ENCODE measurements at places on chromosomes 4 and X. TPM values are rescaled to one million over a fixed set of nuclear protein-coding genes. Genes with fewer than 3 reads are reported as not detected.

- DNase-seq, result no peak
These were observed 111.1 kb downstream of the HMX1 start for GRCh38 chr4:8760561-8760960.

DNA sequence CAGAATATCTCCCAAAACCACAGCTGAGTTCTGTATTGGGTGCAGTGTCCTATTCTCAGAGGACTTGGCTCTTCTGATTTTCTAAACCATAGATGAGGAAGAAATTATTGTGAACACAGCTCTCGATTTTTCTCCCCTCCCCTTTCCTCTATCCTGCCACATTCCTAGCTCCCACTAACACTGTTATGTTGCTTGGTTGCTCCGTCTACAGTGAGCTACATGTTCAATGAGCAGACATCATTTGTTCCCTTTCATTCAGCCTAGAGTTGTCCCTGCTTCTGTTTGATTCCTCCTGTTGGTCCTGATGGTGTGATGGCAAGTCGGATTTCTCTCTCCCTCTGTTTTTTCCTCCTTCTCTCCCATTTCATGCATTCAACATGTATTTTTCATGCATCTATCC is 65.9 kb downstream of the DIPK2B start:
- DNase-seq, result no peak

DNA sequence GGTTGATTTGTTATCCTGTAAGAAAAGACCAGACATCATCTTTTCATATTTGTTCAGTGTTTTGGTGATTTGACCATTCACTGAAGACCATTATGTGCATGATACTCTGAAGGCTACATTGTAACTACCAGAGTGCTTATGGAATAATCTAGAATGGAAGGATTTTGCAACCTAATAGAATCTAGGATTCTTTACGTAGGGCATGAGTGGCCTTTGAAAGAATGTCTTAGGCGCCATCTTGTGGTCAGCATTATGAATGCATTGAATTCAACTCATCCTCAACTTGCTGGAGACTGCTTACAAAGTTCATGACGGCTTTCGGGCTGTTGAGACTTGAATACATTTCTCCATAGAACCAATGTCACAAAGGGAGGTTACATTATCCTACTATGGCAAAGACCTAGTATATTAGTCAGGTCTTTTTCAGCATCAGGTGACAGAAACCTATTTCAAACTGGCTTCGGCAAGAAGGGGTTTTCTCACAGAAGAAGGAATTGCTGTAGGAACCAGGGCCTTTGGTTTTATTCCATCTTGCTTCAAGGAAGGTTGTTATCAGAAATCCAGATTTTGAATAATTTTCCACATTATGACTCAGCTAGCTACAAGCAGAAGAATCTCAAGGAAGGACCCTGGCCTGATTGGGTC is 104.1 kb downstream of the GPAT3 start:
- peak; percentile 44 for DNase-seq

DNA sequence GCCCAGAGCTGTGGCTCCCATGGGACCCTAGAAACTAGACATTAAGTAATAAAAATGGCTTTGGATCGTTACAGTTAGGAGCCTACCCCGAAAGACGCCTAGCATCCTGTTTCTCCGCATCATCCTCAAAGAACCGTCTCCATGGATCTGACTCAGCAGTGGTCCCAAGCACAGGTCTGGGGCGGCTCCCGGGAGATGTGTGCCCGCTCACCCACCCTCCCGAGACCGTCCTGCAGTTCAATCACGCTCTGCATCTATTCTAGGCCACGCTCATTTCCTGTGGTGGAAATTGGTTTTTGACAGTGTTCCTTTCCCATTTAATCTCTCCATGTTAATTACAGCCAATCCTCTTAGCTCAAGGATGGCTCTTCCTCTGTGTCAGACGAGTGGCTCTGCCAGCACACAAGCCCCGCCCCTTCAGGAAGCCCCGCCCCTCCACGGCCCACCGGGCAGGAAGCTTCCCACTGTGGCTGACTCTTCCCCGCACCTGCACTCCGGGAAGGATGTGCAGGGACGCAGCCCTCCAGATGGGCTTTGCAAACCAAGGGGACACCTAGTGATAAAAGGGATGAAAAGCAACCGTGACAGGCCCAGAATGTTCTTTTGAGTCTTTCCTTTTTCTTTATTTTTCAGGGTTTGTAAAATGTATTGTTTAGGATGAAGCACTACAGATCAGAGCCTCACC is 34.5 kb upstream of the HELT start:
- peak; percentile 5 for DNase-seq

DNA sequence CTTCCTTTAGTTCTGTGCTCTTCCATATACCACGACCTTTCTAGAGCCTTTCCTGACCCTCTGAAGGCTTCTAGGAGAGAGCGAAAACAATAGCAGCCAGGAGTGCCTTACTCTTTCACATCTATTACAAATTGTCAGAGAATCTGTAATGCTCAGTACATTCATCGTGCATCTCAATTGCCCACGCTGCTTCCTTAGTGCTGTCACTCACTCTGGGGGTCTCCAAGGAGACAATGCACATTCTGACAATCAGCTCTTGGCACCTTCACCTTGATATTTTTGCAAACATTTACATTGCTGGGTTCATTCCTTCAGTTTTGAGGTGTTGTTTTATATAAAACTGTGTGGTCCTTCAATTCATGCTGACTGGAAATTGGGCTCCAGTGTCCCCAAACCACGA is 110.1 kb upstream of the GPR101 start:
- no peak for DNase-seq

GRCh38 chrX:141904262-141904661 is 568 bp downstream of the MAGEC1 start:
- DNase-seq, result no peak

DNA sequence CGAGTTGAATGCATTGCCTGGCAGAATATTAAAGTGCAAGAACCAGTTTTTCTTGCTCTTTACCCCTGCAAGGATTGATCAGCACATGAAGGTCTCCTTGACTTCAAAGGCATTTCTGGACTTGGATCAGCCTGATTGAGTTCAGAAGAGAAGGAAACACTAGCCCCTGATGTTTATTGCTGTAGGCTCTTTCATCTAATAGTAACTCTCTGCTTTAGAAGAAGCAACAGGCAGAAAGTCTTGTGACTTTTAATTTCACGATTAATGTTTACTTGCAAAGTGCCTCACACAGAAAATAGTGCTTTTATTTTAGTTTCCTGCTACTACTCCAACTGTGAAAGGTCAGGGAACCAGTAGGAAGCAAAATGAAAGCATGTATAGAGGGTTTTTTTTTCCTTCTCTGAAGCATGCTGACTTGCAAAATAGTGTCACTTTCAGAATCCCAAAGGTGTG is 69.1 kb downstream of the PCDH7 start:
- no peak for DNase-seq

GRCh38 chrX:135480076-135480475 is 40.4 kb upstream of the INTS6L start:
- DNase-seq, result no peak

DNA sequence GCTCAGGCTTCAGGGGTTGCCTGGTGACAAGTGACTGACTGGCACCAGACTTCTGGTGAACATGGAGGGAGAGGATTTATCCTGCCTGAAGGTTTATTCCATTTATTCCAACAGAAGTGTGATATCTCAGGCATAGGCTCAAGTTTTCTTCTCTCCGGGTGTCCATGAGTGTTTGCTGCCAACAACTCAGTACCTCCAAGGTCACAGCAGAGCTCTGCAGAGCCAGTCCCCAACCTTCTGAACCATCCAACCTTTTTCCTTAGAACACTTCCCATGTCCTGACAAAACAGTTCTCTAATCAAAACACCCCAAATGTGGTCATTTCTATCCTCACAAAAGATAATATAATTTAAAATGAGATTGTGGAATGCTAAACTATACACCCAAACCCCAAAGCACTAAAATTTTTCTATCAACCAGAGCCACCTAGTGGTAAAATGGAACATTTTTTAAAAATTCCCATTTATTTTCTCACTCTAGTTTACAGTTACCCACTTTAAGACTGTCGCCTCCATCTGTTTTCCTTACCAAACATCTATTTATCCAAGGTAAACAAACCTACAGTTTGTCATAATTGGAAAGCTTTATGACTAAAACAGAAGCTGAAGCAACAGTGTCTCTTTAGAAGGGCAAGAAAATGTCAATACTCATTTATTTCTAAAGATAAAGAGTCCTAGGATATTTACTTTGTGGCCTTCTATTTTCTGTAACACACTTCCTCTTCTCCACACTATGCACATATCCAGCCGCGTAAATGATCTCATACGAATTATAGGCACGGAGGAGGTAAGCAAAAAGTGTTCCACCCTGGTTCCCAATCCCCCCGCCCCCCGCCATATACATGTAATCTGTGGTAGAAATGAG is 39.5 kb downstream of the TMEM154 start:
- no peak for DNase-seq

- no peak for DNase-seq
These were observed 16.1 kb upstream of the PDGFRA start for GRCh38 chr4:54213001-54213400.

GRCh38 chrX:149495573-149496071 is 9.5 kb downstream of the IDS start:
- DNase-seq, result peak; percentile 83

- DNase-seq, result no peak
These were observed 8.0 kb upstream of the HERC5 start for GRCh38 chr4:88448889-88449288.

GRCh38 chr4:17616283-17616682 is 1.8 kb downstream of the MED28 start:
- DNase-seq, result no peak

DNA sequence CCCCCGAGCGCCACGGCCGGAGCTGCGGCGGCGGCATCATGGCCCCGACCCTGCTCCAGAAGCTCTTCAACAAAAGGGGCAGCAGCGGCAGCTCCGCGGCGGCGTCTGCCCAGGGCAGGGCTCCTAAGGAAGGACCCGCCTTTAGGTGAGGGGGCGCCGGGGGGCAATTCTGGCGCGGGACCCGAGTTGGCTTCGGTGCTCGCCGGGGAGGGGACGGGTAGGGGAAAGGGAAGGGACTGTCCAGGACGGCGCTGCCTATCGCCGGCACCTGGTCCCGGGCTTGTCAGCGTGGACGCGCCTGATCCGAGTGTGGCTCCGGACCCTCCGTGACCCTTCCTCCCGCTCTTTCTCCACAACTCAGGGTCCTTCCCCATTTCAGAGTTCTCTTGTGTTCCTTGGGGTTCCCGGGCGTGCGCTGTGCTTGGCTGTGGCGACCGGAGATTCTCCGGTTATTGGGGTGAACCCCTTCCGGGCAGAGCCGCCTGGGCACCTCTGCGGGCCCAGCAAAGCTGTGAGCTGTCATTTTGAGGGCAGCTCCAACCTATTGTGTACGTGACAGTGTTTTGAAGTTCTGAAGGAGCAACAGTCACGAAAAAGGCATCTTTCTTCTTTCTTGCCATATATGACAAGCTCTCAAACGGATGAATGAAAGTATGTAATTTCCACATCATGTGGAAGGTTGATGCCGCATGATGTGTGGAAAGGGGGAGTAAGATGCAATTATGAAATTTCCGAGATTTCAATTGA is 522 bp downstream of the FNIP2 start:
- DNase-seq, result no peak

- DNase-seq, result no peak
These were observed 134.1 kb downstream of the CEP135 start for GRCh38 chr4:56082829-56083228.

GRCh38 chr4:110164251-110164650 is 34.2 kb downstream of the ELOVL6 start:
- peak; percentile 56 for DNase-seq

DNA sequence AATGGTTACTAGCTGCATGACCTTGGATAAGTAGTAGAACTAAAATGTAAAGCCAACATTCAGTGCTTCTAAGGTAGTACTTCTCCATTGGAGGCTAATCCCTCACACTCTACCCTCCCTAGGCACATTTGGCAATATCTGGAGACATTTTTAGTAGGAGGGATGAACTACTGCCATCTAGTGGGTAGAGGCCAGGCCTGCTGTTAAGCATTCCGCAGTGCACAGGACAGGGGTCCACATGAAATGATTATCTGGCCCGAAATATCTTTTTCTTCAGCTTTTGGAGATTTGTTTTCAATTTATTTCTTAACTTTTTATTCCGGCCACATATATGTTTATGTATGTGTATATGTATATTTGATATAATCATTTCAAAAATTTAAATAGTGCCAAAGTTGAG is 36.0 kb upstream of the SPANXC start:
- no peak for DNase-seq

Gene SSX2
- total RNA-seq, result not detected

Gene PALLD
- 551 TPM for total RNA-seq

Gene PABPC1L2B
- total RNA-seq, result not detected

Gene EPHA5
- total RNA-seq, result 1.3 TPM

Gene DKK2
- 2.1 TPM for total RNA-seq

Gene SPIN4
- 4.9 TPM for total RNA-seq

Measured in astrocyte (in vitro differentiated cells and primary cell).